ENCODE measurements at places on chromosomes 7 and 10.

DNA sequence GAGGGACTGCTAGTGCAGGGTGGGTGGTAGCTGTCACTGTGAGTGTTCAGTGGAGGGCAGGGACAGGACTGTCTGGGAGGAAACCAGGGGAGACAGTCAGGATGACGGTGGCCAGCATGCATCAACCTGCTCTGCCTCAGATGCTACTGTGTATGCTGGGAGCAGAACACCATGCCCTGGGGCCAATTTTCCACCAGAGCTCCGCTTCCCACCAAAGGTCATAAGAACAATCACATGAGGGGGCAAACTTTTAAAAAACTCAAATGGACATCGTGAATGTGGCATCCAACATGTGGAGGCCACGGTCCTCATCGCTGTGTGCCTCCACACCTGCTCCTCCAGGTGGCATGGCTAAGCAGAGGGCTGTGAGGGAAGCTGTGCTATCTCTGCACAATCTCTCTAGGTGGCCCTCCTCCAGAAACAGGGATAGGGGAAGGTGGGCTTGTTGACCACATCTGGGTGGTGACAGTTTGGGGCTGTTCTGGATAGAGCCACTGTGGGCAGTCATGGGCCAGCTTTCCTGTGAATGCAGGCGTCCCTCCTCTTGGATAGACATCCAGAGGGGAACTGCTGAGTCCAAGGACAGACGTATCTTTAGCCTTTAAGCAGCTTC lies 411.0 kb downstream of the PTPRN2 start:
- no peak for DNase-seq

- no peak for DNase-seq
Observed at GRCh38 chr7:127769696-127770400, 117.9 kb downstream of the SND1 start.

- DNase-seq, result no peak
Observed at GRCh38 chr7:13111230-13111629, 423.8 kb downstream of the ARL4A start.

GRCh38 chr10:50375051-50375452 lies 123.7 kb upstream of the ASAH2 start:
- no peak for DNase-seq

GRCh38 chr10:49292565-49293207 lies 6.3 kb upstream of the C10orf71 start:
- DNase-seq, result no peak

GRCh38 chr7:30650421-30650808 lies 31.8 kb downstream of the CRHR2 start:
- peak; percentile 45 for DNase-seq

GRCh38 chr7:158917818-158918217 lies 61.5 kb downstream of the DYNC2I1 start:
- DNase-seq, result no peak

- no peak for DNase-seq
Observed at GRCh38 chr7:3957472-3958108, 656.5 kb downstream of the SDK1 start.

- DNase-seq, result no peak
Observed at GRCh38 chr10:113459626-113460280, 93.1 kb upstream of the HABP2 start.

DNA sequence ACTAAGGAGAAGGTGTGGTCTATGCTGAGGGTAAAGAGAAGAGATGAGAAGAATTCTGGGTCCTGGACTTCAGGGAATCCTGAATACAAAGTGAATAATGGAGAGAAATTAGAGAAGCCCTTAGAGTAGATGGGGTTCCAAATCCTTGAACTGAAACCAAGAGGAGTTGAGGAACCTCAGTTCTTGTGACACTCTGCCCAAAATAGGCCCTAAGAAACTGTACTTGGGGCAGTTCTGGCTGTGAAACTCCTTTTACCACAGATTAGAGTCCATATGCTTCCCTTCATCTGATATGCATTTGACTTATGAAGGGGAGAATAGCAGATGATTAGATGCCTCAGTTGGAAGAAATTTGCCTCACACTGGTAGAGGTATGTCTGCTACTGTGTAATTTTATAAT lies 19.0 kb downstream of the TES start:
- DNase-seq, result no peak

- no peak for DNase-seq
Observed at GRCh38 chr7:105304040-105304895, 84.5 kb downstream of the SRPK2 start.

GRCh38 chr7:134767520-134768168 lies 11.8 kb upstream of the CALD1 start:
- no peak for DNase-seq

DNA sequence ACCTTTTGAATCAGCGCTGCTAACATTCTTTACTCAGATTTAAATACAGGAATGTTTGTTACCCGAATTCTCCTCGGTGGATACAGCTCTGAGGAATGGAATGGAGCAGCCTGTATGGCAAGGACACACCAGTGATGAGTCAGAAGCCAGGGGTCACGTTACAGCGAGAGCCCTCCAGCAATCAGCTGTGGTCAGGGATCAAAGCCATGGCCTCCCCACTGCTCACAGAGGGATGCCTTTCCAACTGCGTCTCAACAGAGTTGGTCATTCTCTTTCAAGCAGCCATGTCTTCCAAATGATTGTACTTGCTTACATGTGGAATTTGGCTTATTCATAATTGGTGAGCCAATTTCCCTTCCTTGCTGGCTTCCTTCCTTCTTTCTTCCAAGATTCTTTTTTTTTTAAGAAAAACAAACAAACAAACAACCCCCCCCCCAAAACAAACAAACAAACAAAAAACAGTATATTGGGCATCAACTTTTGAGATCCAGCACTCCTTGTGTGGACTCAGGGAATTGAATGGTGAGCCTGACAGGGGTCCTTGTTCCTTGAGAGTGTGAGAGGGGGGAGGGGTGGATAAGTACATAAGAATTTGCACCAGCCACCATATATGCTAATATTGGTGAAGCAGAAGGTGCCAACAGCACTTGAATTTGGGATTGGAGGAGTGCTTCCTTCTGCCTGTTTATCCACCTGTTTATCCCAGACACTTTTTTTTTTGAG lies 100.2 kb downstream of the ATXN7L1 start:
- no peak for DNase-seq

DNA sequence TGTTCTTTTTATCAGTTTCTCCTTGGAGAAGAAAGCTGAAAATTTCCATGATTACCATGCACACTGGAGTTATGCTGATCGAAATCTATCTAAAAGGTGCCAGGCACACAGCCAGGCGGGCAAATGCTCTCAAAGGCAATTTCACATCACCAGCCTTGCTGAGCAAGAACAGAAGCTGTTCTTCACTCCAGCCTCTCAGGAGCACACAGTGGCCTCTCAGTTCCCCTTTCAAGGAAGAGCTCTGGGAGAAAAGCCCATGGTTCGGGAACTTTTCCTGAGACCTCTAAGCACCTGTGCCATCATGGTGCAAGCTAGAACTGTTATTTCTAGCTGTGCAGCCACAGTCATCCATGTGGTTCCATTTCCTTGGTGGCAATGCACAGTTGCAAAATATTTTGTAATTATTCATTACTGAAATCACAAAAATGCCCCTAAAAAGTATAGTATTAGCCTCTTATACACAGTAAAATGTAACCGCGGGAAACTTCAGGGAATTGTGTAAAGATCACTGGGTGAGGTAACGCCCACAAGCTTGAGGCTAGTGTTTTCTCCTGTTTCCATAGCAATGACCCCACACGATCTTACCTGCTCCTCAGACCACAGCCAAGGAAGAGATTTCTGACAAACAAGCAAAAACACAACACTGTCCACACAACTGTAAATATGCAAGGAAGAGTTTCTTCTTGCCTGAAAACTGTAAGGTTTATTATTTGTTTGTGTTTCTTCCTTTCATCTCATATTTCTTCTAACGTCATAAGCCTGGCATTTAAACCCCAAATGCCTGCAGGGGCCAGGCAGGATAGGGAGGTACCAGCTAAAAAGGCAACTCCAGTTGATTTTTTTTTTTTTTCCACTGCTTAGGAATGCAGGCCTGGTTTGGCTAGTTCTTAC lies 121.2 kb downstream of the FAM107B start:
- DNase-seq, result no peak

DNA sequence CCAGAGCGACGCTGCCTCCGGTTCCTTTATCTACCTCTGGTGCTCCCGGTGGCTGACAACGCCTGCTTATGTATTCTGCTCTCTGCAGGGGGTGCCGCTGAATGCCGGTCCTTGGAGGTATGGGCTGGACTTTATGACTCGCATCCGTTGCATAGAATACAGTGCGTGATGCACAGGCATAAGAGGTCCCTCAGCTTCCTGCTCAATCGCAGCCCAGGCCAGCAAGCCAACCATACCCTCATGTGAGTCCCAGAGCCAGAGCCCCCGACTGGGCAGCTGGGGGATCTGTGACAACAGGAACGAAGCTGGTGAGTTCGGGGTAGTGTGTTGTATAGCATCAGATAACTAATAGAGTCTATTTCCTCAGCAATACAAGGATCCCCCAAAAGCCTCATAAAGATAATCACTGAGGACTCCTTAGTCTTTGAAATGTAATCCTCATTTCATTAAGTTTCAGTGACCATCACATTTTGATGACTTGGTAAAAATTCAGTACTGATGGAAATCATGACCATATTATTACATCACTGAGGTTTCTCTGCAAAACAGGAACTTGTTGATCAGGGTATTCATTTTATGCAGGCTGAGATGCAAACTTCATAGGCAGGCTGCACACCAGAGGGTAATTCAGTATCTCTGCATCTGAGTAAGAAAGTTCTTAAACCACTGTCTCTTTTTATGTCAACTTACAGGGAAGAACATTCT lies 607.8 kb downstream of the PTPRN2 start:
- no peak for DNase-seq

GRCh38 chr7:157233677-157234076 lies 95.0 kb downstream of the UBE3C start:
- DNase-seq, result no peak

DNA sequence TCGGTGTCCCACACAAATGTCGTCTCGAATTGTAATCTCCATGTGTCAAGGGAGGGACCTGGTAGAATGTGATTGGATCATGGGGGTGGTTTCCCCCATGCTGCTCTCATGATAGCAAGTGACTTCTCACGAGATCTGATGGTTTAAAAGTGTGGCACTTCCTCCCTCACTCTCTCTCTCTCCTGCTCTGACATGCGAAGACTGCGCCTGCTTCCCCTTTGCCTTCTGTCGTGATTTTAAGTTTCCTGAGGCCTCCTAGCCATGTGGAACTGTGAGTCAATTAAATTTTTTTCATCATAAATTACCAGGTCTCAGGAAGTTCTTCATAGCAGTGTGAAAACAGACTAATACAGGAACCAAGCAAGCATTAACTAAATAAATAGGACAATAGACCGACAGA lies 229.1 kb downstream of the GFRA1 start:
- DNase-seq, result no peak

- no peak for DNase-seq
Observed at GRCh38 chr10:90484518-90484917, 373.3 kb downstream of the HTR7 start.

GRCh38 chr7:155882596-155882995 lies 70.3 kb upstream of the SHH start:
- DNase-seq, result no peak

DNA sequence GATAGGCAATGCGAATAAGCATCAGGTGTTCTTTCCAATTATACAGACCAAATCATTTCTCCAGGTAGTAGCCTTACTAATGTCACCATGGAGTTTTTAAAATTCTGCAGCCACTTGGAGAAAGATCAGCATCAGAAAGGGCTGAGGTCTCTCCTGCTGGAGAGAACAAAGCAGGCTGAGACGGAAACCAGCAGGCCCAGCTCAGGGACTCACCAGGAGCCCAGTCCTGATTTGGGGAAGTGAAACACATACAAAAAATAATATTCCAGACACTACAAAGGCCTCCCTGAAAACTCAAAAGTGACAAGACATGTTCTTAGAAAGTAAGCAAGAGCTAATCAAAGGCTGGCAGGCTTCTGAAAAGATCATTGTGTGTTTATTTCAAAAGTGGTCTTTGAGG lies 207.1 kb upstream of the GHITM start:
- no peak for DNase-seq

DNA sequence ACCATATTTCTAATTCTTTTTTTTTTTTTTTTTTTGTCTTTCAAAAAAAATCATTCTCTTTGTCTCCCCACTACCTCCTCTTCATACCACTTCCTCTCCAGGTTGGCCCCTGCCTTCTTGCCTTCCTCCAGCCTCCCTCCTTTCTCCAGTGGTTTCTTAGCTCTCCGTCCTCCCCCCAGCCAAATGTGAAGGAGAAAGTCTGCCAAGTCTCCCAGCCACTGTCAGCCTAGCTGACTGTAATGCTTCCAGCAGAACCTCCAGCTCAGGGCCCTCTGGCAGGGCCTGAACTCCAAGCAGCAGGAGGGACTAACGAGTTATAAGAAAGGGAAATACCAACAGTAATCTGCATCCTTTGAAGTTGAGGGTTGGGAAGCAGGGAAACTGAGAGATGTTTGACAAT lies 35.5 kb upstream of the BICC1 start:
- DNase-seq, result no peak

GRCh38 chr10:33337326-33337957 lies 3.0 kb upstream of the NRP1 start:
- no peak for DNase-seq

DNA sequence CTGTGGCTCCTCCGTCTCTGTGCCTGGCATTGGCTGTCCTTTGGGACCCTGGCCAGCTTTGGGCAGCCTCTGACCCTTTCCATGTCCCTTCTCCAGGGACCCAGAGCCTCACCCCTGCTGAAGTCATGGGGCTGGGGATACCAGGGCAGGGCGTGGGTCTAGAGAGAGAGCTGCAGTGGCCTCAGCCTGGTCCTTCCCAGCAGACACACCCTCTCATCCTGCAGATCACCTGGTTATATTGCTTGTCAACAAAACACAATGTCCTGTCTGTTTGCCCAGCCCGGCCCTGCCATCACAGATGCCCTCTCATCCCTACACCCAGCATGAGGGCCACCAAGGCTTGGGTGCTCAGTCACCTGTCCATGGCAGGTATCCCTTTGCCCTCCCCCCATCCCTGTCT lies 1.8 kb downstream of the MUC17 start:
- no peak for DNase-seq

- no peak for DNase-seq
Observed at GRCh38 chr10:131085091-131085860, 226.2 kb downstream of the TCERG1L start.

- no peak for DNase-seq
Observed at GRCh38 chr10:74871595-74872382, 45.4 kb downstream of the KAT6B start.

- DNase-seq, result no peak
Observed at GRCh38 chr7:81957517-81957916, 187.7 kb upstream of the HGF start.

DNA sequence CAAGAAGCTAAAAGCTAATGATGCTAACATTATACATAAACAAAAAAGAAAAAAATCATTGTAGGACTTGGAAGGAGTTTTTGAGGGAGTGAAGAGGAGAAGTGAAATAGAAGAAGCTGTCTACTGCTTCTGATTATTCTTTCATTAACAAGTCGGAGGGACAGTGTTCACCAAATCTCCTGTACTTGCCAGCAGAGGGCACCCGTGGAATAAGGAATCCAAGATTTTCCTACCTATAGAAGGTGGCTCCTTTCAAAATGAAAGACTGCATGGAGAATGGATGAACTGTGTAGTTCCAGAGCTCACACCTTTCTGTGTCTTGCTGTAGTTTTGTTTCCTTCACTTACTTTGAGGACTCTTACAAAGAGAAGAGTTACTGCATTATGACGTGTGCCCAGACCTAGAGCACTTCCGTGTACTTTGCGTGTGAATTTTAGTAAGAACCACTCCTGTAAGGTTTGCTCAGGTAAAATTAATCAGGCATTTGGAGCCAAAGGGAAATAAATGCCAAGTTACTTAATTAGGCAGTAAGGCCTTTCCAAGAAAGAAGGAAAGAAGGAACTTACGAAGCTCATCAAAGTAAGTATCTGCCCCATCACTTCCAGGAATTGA lies 145.1 kb downstream of the SEMA3D start:
- DNase-seq, result peak; percentile 15
